ENCODE measurements at places on chromosomes 13 and 19.

DNA sequence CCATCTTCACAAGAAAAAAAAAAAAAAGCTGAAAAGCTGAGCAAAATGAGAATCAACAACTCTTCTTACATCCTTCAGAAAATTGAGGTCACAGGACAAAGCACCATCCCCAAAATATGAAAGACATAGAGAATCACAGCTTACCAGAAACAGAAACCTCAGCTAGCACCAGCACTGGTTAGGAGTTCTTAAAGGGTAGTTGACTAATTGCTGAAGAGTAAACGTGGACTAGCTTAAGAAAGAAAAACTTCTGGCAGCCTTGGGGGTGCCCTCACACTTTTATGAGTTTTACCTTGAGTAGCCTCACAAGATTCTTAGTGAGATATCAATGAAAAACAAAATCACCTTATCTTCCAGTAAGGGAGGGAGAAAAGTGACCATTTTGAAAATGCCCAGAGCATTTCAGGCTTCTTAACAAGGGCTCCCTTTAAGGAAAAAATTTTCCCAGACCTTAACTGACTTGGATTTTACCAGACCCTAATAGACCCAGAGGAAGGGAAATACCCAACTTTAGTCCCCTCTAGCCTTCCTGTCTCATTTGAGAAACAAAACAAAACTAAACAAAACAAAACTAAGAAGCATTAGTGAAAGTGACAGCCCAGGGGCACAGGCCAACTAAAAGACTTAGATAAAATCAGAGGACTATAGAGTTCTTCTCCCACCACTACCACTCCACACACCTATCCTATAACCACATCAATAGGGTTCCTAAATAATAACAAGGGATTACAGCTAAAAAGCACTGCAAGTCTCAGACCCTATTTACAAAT lies 888.6 kb downstream of the DIAPH3 start:
- no peak for DNase-seq

- DNase-seq, result no peak
Observed at GRCh38 chr13:37966266-37966665, 96.7 kb upstream of the TRPC4 start.

DNA sequence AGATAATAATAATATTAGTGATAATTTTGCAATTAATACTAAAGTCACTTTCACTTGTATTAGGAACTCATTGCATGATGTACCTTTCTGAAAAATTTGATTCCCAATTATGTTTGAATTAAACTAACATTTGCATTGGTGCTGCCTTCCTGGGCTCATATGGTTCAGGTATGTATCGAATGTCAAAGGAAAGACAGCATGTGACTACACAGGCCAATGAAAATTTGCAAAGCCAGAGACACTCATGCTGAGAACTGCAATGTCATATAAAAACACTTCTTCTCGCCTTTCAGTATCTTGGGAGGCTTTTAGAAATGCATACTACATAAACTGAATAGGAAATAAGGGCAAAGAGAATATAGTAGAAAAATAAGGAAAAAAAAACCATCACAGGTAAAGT lies 44.3 kb downstream of the RAP2A start:
- DNase-seq, result no peak

DNA sequence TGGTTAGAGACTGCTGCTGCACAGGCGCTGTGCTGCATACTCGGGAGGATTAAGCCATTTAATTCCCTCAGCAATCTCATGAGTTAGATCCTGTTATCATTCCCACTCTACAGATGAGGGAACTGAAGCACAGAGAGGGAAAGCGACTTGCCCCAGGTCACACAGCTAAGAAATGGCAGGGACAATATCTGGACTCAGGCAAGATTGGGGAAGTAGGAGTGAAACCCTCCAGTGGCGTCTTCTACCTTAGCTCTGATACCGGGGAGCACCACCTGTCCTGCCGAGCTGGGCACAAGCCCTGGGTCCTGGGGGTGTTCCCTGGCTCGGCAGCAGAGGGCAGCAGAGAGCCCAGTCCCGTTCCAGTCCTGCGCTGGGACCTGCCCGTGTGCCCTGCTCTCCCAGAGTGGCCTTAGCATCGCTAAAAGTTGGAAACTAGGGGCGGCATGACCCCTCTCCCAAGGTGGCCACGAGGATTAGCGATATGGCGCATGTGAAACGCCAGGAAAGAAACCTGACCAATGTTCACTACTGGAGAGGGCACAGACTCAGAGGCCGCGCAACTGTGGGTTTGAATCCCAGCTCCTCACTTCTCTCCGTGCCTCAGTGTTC lies 20.5 kb downstream of the CYTH2 start:
- no peak for DNase-seq

DNA sequence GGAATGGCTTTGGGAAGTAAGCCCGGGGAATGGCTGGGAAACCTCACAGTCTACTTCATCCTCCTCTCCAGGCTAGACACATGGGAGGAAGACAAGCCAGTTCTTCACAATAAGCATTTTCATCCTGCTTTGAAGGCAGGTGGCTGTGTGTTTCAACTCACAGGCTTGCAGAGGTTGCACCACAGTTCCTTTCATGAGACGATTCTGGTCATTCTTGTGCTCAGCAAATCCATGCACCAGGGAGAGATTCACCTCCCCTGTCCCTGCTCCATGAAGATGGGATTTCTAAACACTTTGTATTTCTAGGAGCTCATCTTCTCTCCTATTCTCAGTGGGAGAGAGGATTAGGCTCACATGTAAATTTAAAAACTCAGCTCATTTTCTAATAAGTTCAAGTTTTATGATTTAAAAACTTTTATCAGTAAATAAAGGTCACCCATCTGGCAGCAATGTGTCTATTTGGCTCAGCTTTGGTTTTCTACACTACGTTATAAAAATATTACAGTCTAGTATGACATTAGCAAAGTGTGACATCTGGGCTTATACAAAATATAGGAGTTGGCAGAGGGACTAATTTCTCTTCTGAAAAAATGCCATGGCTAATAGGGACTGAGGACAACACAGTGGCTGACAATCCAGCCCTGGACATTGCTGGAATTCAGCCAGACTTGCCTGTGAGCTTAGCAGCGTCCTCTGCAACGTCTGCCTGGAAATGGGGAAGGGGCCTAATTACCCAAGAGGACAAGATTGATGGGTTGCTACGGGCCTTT lies 283.2 kb upstream of the SLC10A2 start:
- DNase-seq, result no peak

DNA sequence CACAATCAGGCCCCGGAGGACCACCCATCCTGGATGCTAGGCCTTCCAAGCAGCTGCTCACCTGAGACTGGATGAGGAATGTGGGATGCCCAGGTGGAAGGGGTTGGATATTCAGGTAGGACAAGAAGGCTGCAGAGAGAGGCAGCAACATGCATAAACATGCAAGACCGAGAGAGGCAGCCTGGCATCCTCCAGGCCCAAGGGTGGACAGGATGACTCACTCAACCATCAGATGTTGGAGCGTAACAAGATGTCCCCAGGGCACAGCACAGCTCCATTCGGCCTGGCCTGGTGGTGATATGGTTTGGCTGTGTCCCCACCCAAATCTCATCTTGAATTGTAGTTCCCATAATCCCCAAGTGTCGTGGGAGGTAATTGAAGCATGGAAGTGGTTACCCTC lies 10.0 kb upstream of the CABP5 start:
- DNase-seq, result no peak

DNA sequence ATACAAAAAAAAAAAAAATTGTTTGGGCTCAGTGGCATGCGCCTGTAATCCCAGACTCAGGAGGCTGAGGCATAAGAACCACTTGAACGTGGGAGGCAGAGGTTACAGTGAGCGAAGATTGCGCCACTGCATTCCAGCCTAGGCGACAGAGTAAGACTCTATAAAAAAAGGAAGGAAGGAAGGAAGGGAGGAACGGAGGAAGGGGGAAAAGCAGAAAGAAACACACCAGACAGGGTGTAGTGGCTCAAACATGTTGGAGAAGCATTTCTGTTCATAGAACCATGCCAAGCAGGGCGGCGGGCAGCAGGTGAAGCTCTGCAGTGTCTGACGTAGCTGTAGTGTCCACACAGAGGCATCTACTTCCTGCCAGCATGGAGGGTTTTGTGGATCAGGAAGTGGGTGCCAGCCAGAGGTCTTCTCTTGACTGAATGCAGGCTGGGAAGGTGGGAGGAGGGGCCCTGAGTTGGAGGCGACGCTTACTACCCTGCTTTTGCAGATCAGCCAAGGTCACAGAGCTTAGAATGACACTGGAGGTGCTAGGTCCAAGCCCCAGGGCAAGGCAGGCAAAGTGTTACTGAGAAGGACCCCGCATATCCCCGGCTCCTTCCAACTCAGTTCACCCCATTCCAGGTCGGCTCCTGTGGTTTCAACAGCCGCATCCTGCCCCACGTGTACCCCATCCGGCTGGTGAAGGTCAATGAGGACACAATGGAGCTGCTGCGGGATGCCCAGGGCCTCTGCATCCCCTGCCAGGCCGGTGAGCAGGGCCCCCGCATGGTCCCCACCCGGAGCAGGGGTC lies 11.6 kb upstream of the PGLS start:
- DNase-seq, result no peak

GRCh38 chr13:40878823-40879222 lies 89.4 kb downstream of the SLC25A15 start:
- DNase-seq, result no peak

DNA sequence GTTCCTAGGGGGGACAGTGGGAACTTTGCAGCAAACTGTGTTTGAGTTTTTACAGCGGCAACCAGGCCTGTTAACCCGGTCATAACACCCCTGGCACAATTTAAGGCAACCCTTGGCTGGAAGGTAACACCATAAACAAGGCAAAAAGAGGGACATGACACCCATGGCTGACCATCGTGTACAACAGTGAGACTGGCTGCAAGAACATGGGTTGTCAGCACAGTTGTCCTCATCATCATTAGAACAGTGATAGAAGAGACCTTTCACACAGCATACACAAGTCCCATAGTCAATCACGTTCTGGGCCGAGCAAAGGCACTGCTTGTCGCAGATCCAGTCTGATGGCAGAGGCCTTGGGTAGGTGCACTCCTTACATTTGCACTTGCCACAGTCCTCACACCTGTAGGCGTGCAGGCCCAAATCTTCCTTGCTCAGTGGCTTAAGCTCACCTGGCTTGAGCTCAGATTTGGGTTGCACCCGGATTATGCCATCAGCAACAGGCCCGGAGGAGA lies 4.1 kb downstream of the SPRY2 start:
- DNase-seq, result no peak

DNA sequence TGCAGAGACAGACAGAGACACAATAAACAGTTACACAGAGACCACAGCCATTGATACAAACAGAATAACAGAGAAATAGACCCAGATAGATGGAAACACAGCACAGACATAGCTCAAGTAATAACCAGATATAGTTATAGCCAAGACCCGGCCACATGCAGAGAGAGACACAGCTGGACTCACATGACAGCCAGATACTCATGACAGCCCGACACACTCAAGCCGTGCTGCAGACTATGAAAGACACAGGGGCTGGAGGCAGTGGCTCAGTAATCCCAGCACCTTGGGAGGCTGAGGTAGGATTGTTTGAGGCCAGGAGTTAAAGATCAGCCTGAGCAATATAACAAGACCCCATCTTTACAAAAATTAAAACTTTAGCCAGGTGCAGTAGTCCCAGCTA lies 1.6 kb upstream of the DENND1C start:
- DNase-seq, result no peak

DNA sequence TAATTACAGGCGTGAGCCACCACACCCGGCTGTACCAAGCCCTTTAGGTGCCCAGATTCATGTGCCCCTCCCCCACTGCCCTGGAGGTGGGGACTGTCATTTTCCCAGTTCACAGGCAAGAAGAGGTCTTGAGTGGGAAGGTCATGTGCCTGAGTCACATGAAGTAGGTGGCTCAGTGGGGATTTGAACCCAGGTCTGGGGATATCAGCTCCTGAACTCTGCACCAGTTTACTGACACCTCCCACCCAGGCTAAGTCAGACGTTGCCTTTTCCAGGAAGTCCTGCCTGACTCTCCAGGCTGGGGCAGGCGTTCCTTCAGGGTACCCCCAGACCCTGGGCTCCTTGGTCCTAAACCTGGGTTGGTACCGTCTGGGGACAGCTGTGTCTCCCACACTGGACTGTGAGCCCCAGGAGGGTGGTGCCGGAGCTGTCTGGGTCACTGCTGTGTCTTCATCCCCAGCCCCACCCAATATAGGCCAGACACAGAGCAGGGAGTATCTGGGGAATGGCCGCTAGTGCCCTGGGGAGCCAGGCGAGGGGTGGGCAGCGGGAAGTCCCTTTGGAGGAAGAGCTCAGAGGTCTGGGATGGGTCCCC lies 8.6 kb downstream of the VASP start:
- DNase-seq, result no peak

- DNase-seq, result no peak
Observed at GRCh38 chr19:15289673-15290072, 42.7 kb downstream of the BRD4 start.

DNA sequence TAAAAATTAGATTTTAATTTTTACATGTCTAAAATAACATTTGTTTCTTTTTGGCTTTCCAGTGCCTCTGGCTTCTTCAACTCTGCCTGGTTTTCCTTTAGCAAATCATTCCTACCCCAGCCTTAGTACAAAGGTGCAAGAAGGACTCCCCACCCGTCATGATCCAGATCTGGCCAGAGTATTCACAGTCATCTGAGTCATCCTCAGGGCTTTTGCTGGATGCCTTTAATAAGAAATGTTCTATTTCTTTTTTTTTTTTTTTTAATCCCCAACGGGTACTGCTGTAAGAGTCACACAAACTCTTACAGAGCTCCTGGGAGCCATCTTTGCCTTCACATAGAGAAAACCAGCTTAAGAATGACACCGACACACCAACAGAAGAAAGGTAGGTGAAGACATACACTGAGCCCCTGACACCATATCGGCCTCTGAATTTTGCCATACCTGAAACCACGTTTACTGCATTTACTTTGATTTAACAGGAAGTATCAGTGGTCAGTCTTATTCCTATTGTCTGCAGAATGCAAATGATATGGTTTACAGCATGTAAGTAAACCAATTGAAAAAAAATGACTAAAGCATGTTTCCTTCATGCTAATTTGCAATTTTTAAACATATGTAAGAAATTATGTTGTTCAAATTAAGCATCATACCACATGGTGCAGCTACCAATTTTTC lies 184.4 kb downstream of the NALCN start:
- no peak for DNase-seq

DNA sequence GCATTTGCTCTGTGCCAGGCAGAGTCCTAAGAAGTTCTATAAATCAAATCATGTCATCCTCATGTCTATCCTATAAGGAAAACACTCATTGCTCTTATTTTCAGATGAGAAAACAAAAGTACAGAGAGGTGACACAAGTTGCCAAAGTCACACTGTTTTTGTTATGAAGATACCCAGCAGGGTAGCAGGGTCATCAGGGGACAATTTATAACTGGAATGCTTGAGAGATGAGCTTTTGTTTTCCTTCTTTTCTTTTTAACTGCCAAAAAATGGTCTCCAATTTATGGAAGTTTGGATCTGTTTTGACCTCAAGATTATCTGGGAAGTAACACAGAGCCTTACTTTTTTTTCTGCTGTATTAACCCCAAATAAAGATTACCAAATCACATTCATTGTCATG lies 354.1 kb downstream of the SUCLA2 start:
- DNase-seq, result no peak

DNA sequence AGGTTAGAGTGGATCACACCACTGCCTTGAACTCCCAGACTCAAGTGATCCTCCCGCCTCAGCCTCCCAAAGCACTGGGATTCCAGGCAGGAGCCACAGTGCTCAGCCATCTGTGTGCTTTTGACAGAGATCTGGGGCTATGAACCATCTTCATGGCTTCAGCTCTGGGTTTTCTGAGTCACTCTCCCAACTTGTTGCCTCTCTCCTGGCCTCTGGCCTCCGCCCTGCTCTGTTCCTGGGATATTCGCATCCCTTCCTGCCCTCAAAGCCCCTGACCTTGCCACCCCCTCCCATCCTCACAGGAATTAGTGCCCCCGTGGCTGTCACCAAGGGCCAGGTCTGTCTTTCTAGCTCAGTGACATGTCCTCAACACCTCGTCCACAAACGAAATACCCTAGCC lies 5.7 kb upstream of the GMIP start:
- DNase-seq, result no peak
